ENCODE measurements at places on chromosomes 6 and 20.

GRCh38 chr6:39770446-39770845 is 21.7 kb upstream of the DAAM2 start:
- DNase-seq, result no peak

DNA sequence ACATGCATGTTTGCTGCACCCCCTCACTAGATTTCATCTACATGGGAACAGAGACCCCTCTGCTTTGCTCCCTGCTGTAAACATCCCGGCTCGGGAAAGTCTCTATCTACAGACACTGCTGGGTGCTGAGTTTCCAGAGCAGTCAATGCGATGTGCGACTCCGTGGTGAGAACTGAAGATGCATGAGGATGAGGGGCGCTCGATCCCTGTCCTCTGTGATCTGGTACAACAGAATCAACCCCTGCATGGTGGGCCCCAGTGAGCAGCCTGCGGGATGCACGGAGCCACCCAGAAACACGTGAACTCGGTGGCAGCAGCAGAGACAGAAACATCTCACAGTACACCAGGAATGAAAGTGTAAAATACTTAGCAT is 83.1 kb downstream of the THBS2 start:
- DNase-seq, result no peak

- no peak for DNase-seq
These were observed 18.7 kb downstream of the MAVS start for GRCh38 chr20:3865152-3865886.

- DNase-seq, result no peak
These were observed 284.1 kb upstream of the PLN start for GRCh38 chr6:118263921-118264486.

DNA sequence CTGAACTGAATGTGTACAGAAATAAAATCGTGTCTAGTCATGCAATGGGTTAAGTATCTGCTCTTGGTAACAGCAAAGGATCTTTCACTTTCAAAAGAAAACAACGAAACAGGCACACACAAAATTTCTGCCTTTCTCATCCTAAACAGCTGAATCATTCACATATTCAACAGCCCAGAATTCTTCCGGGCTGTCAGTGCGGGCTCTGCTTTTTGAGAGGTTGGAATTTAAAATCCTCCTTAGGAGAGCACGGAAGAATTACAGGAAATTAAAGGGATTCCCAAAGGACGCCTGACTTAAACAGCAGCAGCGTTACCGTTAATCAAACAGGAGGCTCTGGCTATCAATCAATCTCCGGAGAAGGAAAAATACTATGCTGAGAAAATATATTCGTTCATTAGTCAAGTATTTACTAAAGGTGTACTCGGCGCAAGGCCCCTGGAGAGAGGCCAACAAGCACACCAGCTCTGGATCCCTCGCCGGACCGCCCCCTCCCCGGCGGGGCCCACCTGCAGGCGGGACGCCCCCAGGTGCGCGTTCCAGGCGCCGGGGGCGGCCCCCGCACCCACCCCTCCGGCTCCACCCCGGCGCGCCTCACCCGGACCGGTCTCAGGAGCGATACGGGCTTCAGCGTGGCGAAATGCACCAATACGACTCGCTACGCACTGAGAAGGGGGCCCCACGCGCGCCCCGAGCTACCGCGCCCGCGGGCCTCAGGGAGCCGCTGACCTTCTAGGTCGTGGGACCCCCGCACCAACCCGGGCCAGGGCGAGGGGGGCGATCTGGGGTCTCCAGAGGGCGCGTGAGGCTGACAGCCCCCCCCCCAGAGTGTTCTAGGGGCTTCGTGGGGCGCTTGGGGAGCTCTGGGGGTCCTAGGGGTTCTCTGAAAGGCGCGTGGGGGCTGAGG is 1.0 kb downstream of the NAPB start:
- no peak for DNase-seq

DNA sequence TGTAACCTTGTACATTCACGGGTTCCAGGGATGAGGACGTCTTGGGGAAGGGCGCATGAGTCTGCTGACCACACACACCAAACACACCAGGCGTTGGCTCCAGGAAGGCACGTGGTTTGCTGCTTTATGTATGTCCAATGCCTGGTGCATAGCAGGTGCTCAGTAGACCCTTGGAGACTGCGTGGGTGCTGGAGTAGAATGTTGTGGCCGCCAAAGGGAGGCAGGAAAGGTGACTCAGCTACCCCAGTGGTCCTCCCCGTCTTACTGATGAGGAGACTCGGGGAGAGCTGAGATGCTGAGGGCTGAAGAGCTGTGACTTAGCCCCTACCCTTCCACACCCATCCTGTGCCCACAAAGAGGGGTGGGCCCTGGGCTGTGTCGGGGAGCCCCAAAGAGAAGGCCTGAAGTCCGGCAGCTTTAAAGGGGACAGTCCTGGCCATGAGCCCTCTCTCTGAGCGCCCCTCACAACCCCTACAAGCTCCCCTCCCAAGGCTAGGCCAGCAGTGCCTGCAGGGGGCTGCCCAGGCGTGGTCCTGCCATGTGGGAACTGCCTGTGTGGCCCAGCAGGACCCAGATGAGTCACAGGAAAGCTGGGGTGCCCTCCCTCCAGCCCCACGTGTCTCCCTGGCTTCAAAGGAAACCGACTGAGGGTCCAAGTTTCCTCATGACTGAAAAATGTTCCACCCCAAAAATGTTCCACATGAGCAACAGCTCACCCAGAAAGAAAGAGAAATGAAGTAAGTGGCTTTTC is 28.0 kb upstream of the PTGIS start:
- DNase-seq, result no peak

- no peak for DNase-seq
These were observed 12.3 kb upstream of the COL9A1 start for GRCh38 chr6:70315079-70315751.

DNA sequence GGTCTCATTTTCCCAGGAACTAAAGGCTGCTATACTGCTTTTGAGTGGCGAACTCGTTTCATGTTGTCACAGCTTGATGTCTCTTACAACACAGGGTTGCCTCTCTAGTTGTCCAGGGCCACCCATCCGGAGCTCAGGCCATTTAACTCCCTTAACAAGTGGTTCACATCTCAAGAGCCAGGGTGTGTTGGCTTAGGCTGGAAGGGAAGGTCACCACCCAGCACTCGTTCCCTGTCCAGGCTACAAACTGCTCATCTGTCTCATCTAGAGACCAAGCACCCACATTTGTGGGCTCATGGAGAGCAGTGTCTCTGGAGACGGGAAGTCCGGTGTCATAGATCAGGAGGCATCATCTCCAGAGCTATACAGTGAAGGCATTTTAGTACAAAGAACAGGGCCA is 106.8 kb upstream of the EXOC2 start:
- no peak for DNase-seq

DNA sequence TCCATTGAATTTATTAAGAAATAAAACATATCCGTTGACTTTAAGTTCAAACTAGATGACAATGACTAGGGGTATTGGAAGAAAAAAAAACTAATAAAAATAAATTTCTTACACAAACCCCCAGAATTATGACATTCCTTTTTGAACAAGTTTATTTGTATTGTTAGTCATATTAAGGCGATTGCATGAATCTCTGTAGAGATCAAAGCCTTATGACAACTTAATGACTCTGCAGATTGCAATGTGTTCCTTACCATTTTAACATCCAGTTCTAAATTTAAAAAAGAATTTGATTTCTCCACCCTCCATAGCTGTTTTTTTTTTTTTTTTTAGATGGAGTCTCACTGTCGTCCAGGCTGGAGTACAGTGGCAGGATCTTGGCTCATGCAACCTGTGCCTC is 189.8 kb upstream of the CEP162 start:
- no peak for DNase-seq

DNA sequence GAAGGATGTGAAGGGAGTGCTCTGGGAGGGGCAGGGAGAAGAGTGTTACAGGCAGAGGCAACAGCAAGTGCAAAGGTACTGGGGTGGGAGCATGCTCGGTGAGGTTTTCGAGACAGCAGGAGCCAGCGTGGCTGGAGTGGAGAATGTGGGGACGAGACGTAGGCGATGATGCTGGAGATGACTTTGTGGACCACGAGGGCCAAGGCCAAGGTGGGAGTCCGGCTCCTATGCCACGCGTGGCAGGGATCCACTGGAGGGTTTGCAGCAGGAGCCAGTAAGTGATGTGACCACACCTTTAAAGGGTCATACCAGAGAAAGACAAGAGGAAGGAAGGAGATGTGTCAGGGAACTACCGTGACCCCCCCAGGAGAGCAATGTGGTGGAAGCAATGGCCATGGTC is 7.3 kb downstream of the PTGIS start:
- no peak for DNase-seq

DNA sequence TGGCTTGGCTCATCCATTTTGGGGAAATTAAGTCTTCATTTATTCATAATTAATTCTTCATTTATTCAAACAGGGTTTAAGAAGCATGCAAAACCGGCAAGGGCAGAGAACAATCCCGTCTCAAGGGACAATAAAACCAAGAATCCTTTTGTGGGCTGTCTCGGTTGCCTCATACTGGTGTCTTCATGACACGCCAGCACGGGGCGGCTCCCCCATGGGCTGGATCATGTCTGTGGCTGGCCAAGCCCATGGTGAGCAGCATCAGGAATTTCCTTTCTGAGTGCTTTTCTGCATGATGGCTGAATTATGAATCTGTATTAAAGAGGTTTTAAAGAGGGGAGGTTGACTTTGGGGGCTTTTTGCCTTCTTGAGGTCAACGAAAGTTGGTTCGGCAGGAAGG is 38.3 kb upstream of the DUSP22 start:
- no peak for DNase-seq

- no peak for DNase-seq
These were observed 1.1 kb downstream of the CEBPB start for GRCh38 chr20:50191544-50192363.

GRCh38 chr6:166778776-166779175 is 151.7 kb upstream of the RPS6KA2 start:
- no peak for DNase-seq

DNA sequence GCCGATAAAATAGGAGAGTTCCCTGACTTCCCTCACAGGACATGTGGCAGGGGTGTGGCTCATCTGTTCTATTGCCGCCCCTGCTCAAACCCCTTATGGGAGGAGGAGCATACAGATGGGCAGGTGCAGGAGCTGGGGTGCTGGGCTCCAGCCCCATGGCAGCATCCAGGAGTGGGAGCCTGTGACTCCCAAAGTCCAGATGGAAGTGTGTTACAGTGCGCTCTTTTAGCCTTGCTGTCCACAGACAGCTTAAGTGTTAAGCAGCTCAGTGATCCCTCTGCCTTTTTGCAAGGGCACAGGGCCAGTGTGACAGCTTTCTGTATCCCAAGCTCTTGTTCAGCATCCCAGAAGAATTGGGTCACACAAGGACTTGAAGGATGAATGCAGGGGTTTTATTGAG is 212.3 kb upstream of the MYLIP start:
- DNase-seq, result no peak

GRCh38 chr6:29521006-29521680 is 33.4 kb upstream of the MAS1L start:
- no peak for DNase-seq

DNA sequence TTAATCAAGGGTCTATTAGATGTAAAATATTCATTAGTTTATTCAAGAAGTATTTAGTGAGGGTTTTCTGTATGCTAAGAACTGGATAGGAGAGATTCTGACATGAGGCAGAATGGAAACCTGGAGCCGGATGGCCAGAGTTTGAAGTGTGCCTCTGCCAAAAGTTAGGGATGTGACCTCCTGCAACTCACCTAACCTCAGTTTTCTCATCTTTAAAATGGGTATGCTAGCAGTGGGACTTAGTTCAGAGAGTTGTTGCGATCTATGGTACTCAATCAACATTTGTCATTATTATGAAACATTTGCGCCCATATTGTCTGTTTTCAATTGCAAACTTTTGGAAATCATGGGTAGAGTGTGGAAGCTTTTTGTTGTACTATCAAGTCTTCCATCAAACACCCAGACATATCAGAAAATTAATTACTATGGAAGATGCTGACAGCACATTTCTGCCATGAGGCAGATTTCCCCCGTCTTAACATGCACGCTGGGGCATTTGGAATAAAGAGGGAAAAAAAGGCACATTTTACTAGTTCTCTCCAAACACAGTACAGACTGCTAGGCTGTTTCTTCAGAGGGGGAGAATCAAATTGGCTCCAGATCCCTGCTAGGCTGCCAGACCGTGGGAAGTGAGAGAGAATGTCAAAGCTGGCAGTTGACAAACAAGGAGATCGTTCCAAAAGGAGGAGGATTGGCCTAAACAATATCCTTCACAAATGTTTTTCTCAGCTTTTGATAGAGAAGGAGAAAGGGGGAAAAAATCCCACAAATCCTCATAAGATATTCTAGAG is 205.3 kb upstream of the TSHZ2 start:
- no peak for DNase-seq

GRCh38 chr20:8018958-8019245 is 659 bp downstream of the TMX4 start:
- DNase-seq, result peak; percentile 30

- DNase-seq, result no peak
These were observed 63.6 kb upstream of the SYNCRIP start for GRCh38 chr6:85706272-85706671.

DNA sequence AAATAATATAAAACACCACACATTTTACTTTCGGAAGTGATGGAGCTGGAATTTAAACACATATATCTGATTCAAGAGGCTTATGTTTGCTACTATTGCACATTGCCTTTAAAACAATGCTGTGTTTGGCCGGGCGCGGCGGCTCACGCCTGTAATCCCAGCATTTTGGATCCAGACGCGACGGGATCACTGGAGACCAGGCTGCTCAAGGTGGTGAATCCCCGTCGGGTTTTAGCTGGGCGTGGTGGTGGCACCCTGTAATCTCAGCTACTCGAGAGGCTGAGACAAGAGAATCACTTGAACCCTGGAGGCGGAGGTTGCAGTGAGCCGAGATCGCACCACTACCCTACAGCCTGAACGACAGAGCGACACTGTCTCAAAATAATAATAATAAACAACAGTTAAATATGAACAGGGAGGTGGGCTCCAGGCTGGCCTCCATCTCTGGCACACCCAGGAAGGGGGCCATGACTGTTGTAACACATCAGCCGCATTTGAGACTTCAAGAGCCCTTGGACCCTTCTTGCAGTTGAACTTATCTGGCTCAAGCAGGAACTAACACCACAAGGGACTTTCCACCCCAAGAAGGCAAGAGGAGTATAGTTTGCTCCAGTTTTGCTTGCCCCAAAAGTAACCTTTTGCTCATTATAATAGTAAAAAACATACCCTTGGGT is 127.1 kb upstream of the ZNF184 start:
- no peak for DNase-seq

DNA sequence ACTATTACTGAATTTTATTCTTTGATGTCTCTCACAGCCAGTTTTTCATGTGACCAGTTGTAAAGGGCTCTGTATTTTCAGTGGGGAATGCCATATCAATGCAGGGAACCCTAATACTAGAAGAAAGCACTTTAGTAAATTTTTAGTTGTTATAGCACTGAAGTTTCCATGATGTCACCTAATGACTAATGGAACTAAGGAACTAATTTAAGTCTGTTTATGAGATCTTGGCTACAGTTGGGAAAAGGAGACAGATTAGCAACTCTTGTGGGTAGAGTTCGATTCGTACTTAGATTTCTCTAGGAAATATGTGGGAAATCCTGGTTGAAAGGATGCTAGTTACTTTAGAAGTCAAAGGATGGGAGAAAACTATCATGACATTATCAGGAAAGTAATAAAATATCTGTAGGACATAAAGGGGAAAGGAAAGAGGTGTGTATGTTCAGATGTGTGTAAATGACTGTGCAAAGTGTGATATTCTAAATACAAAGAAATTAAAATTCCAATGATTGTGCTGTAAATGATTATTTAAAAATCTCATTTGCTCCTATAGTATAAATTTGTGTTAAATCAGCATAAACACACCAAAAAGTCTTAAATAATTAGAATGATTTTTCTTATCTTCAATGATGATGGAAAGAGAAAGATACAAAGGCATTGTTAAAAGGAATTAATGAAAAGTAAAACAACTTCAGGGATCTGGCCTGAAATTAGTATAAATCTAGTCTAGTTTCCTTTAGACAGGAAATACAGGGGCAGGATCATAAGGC is 103.4 kb downstream of the LRRC1 start:
- DNase-seq, result no peak

- no peak for DNase-seq
These were observed 112.1 kb downstream of the CDH4 start for GRCh38 chr20:61364147-61364546.

Data from stimulated activated CD4-positive, alpha-beta T cell treated with anti-CD3 and anti-CD28 coated beads, Interleukin-1b, Interleukin-23, amount 100 ng/mL, for 1 hour (primary cell).